Activated naive CD8-positive, alpha-beta T cell treated with anti-CD3 and anti-CD28 coated beads, Interleukin-2, amount 50 U/mL, for 16 hours (primary cell): ENCODE measurements at places on chromosomes 11 and 22.

DNA sequence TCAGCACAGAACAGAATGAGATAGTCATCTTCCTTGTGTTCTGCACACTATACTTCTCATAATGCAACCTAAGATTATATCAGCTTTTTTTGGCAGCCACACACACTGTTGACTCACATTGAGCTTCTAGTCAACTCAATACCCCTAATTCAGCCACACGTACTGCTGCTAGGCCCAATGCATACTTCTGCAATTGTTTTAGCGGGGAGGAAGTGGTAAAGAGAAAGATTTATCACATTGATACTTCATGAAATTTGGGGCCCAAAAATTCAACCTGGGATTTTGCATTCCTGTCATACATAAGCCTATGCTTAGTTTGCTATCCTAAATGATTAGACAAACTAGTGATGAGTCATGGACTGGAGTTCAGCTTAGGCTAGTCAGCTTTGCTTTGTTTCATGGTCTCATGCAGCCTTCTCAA is 8.6 kb upstream of the UPB1 start:
- DNase-seq: no peak

- no peak for DNase-seq
Measured at GRCh38 chr11:7197469-7197868, 54.2 kb upstream of the SYT9 start.

- no peak for DNase-seq
Measured at GRCh38 chr11:130166457-130166784, 6.8 kb downstream of the ST14 start.

DNA sequence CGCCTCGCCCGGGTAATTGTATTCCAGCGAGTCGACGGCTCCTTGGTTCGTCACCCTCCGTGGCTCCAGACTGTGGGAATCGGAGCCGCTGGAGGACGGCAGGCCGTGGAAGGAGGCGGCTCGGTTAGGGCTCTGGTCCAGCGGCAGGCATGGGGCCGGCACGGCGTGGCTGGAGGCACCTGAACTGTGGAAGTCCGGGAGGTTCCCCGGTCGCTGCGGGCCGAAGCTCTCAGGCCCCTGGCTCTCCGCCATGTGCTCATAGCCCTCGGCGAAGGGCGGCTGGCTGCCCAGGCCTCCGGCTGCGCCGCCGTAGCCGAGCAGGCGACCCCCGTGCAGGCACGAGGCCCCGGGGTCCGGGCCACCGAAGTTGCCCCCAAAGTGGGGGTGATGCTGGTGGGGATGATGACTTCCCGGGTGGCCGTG is 1.7 kb downstream of the MN1 start:
- DNase-seq: no peak

- DNase-seq: no peak
Measured at GRCh38 chr11:44507896-44508445, 57.5 kb upstream of the CD82 start.

DNA sequence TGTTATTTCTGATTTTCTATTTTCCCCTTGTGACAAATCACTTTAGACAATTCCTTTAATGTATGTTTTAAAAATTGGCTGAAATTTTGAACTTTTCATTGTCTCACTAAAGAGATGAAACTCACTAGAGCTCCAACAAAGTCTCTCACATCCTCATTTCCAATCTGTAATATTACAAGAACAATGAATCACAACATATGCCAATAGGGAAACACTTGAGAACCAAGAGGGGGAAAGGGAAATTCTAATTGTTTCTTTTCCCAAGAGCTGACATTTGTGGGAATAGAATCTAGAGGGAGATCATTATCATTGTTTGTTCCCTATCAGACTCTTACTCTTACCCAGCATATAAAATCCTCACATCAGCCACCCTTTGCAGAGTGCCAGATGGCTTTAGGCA is 28.2 kb downstream of the OR10D3 start:
- no peak for DNase-seq

GRCh38 chr11:34721646-34722045 is 100.8 kb downstream of the EHF start:
- no peak for DNase-seq

DNA sequence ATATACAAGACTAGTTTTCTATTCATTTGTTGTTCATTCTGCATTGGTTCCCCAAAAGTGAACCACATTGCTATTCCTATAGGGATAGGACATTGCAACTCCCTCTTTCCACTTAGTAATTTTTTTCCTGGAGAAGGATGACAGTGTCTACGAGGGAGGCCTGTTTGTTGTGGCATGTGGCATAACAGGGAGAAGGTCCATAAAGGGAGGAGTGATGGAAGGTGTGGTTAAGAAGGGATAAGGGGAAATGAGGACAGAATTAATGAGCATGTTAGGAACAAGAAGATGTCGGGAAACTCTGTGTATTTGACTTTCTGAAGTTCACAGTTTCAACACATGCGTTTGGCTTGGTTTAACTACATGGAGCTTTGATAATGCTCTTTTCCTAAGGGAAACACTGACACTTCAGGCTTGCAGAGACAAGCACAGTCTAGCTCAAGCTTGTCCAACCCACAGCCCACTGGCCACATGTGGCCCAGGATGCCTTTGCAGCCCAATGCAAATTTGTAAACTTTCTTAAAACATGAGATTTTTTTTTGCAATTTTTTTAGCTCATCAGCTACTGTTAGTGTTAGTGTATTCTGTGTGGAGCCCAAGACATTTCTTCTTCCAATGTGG is 149.7 kb downstream of the TRPC6 start:
- no peak for DNase-seq

- no peak for DNase-seq
Measured at GRCh38 chr22:25712661-25713400, 29.2 kb upstream of the MYO18B start.
